Kidney (tissue), 22 donors: ENCODE measurements at places on chromosomes 16 and 17. TPM values are rescaled to one million over a fixed set of nuclear protein-coding genes. Genes with fewer than 3 reads are reported as not detected.

Gene INCA1
- 1.5 TPM for total RNA-seq

Gene ZP2
- not detected for total RNA-seq

- H3K27ac ChIP-seq: peak overlapping the region; percentile 22
- peak; percentile 82 for DNase-seq
- H3K27me3 ChIP-seq: no peaks in the 10 kb centered on the region
These were observed 19.3 kb downstream of the CDH1 start for GRCh38 chr16:68756239-68756915.

Gene SCGB1C2
- total RNA-seq: not detected

Gene GNGT2
- total RNA-seq: 4.7 TPM

DNA sequence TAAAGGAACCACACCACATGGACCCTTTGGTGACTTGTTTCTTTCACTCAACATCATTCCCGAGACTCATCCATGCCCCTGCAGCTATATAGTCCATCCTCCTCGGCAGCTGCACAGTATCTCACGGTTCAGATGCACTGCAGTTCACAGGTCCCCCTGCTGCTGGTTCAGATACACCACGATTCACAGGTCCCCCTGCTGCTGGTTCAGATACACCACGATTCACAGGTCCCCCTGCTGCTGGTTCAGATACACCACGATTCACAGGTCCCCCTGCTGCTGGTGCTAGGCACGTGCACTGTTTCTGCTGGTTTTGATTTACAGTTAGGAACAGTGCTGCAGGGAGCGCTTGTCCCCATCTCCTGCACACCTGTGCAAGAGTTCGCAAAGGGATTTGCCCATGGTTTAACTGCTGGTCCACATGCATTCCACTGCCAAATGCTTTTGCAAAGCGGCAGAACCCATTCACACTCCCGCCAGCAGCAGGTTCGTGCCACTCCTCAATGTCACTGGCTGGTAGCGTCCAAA lies 3.8 kb downstream of the HSDL1 start:
- DNase-seq: no peak
- H3K27me3 ChIP-seq: no peaks in the 10 kb centered on the region
- no peak overlapping the region for H3K4me3 ChIP-seq
- no peaks in the 10 kb centered on the region for H3K36me3 ChIP-seq
- no peak overlapping the region for H3K27ac ChIP-seq
- peaks cover 12% of the 10 kb centered on the region for H3K4me1 ChIP-seq

DNA sequence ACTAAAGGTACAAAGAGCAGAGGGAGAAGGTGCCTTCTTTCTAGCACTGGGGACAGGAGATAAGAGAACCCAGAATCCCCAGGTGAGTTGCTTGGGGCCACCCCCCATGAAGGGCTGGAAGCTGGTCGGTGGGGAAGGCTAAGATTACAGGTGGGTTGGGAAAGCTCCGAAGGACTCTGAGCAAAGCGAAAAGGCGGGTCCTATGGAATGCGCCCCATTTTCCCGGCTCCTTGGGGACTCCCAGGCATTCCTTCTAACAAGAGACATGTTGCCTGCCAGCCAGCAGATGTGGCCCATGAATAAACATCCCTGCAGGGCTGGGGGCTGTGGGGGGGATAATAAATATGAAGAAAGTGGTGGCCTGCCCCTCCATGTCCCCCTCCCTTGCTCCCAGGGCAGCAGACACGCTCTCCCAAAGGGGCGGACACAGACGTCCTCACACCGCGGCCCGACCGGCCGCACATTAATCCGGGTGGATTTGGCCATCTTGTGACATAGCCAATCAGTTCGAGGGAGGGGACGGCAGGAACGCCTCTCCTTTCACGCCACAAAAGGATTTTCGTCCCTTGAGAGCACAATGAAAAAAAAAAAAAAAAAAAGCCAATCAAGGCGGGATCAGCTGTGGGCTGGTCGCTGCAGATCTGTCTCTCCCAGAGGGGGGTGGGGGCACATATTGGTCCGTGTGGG lies 98.5 kb downstream of the SOX9 start:
- H3K27me3 ChIP-seq: peaks cover 8% of the 10 kb centered on the region
- H3K4me1 ChIP-seq: peaks cover 2% of the 10 kb centered on the region
- no peaks in the 10 kb centered on the region for H3K36me3 ChIP-seq

- H3K4me1 ChIP-seq: no peaks in the 10 kb centered on the region
- H3K27me3 ChIP-seq: no peaks in the 10 kb centered on the region
- H3K4me3 ChIP-seq: no peak overlapping the region
- H3K36me3 ChIP-seq: no peaks in the 10 kb centered on the region
- H3K27ac ChIP-seq: no peak overlapping the region
These were observed 10.0 kb upstream of the SLC4A1 start for GRCh38 chr17:44277976-44278375.

GRCh38 chr16:22670044-22670536 lies 143.9 kb upstream of the HS3ST2 start:
- no peaks in the 10 kb centered on the region for H3K36me3 ChIP-seq
- H3K27ac ChIP-seq: no peak overlapping the region
- H3K4me3 ChIP-seq: no peak overlapping the region
- H3K4me1 ChIP-seq: no peaks in the 10 kb centered on the region
- H3K27me3 ChIP-seq: no peaks in the 10 kb centered on the region

DNA sequence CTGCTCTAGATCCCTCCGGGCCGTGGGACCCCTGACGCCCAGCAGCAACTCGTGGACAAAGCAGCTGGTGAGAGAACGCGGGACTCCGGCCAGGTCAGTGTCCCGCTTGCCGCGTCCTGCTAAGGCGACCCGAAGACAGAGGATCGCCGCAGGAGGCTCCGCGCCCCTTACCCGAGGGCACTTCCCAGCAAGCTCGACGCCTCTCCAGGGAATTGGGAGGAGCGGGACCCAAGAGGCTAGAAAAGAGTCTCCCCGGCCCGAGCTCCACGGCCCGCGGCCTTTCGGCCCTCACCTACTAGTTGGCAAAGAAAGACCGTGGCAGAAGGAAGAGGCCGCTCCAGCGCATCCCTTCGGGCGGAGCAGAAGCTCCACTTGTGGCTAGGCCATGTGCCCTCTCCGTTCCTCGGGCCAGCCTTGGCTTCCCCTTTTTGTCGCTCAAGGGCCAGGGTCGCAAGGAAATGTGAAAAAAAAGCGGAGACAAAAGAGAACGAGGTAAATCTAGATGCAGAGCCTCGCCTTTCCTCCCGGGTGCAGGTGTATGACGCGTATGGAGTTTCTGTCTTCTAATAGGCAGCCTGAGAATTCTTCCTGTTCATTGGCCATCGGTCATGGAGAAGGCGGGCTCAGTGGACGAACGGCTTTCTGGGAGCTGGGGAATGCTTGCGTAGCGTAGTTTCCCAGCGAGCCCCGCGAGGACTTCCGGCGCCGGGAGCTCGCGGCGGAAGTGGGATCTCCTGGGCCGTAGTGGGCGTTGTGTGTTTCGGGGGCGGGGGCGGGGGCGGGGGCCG lies at the start of gene ZNF213:
Gene ZNF213, plus strand, starts transcription at position 692 of the 788 bp plus-strand sequence. CDS start 2,252 bp downstream, outside the sequence.
- peak within 1 kb of the TSS; percentile 85 for H3K4me3 ChIP-seq
- DNase-seq: peak; percentile 98
- no peaks in the 10 kb centered on the region for H3K4me1 ChIP-seq
- peak within 1 kb of the TSS; percentile 93 for H3K27ac ChIP-seq
- no peaks in the 10 kb centered on the region for H3K36me3 ChIP-seq

Gene SHISA6
- total RNA-seq: 1.0 TPM
